Forelimb muscle (tissue), 1 donor: ENCODE measurements at places on chromosomes 1 and 21.
A peak's percentile ranks its signal among the peaks of the same experiment; 100 is the strongest.

DNA sequence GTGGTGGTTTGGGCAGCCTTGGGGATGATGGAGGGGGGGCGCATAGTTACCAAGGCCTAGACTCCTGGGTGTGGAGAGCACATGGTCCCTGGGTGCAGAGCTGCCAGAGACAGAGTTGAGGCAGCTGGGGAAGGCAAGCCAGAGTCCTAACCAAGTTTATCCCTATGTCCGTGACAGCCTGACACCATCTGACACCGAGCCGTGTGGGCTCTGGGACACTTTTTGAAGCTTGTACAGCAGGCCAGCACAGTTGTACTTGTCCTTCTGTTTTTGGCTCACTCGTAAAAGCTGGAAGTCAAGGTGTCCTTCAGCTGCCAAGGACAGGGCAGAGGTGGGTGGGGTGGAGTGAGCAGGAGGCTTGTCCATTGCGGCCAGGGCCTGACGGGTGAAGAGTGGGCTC lies 28.5 kb downstream of the SLC26A9 start:
- DNase-seq = no peak

DNA sequence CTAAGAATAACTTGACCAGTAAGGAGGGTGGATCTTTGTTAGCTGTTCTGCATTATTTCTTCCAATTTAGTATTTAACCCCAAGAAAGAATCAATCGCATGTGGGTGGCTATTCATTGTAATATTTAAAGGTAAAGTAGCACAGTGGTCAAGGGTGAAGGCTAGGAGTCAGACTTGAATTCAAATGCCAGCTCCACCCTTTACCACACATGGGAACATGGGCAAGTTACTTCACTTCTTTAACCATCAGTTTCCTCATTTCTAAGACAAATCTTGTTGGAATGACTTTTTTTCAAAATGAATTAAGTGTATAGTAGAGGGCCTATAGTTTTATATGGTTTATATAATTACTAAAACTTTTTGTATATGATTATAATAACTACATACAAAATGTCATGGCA lies 71.3 kb upstream of the S1PR1 start:
- DNase-seq = no peak

- no peak for DNase-seq
Observed at GRCh38 chr1:244858357-244858756, 6.0 kb downstream of the HNRNPU start.

GRCh38 chr1:8120693-8121260 lies 94.7 kb upstream of the ERRFI1 start:
- DNase-seq = no peak

DNA sequence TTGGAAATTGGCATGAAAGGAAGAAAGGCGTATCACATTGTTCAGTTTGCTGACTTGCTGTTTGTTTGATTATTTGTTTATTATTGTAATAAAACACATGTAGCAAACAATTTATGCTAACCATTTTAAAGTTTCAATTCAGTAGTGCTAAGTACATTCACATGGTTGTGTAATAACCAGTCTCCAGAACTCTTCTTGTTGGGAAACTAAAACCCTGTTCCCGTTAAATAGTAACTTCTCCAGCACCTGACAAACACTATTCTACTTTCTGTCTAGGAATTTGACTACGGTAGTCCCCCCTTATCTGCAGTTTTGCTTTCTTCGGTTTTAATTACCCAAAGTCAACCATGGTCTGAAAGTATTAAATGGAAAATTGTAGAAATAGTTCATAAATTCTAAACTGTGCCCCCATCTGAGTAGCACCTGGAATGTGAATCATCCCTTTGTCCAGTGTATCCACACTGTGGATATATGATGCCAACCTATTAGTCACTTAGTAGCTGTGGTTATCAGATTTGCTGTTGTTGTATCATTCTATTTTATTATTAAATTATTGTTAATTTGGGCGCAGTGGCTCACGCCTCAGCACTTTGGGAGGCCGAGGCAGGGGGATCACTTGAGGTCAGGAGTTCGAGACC lies 5.5 kb downstream of the MORC3 start:
- no peak for DNase-seq

DNA sequence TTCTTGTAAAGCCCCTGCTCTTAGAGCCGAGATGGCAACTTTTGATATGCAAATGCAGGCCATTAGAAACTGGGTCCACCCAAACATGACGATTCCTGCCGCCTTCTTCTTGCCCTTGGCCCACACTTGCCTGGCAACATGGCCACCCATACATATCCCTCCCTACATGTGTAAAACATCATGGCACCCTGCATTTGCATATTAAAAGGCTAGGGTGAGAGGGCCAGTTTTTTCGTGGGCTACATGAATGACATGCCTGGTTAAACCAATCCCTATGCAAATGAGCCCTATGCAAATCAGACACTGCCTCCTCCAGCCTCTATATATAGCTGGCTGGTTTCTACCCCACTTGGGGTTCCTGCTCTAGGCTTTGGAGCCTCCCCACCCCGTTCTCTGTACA lies 18.8 kb downstream of the PLA2G2A start:
- no peak for DNase-seq

GRCh38 chr1:8392522-8392921 lies 74.6 kb downstream of the SLC45A1 start:
- DNase-seq = no peak

DNA sequence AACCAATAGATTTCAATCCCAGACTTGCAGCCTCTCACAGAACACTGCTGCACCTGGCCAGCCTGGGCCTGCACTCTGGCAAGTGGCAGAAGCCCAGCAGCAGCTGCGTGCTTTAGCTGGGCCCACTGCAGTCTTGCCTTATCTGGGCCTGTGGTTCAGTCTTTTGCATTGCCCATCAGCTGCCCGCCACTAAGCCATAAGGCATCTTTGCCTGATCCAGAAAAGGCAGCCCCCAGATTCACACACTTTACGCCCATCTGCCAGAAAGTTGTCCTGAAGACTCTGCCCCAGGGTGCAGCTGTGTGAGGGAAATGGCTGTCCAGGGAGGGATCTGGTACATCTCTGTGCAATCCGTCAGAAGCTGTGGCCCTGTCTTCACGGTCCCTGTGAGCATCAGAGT lies 217.0 kb downstream of the DNAH14 start:
- DNase-seq = no peak

DNA sequence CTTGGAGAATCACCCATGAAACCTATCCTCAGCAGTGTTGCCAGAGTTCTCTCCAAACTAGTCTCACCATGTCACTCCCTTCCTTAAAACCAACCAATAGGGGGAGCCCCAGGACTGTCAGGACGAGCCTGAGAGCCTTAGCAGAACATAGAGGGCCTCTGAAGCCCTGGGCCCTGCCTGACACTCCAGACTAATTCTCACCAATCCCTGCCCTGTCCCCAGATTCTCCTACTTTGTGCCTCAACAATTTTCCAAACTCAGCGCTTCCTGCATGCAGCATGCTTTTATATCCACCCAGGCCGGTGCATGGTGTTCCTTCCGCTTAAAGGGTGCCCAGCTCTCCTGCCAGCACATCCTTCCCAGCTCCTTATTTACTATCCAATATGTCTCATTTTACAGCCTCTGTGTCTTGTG lies 42.7 kb downstream of the HSD3B1 start:
- peak; percentile 44 for DNase-seq

GRCh38 chr1:72634946-72635345 lies 352.6 kb upstream of the NEGR1 start:
- no peak for DNase-seq

GRCh38 chr21:36055551-36055950 lies 4.8 kb downstream of the SETD4 start:
- DNase-seq = no peak

GRCh38 chr1:81496349-81496748 lies 304.4 kb upstream of the ADGRL2 start:
- DNase-seq = no peak

DNA sequence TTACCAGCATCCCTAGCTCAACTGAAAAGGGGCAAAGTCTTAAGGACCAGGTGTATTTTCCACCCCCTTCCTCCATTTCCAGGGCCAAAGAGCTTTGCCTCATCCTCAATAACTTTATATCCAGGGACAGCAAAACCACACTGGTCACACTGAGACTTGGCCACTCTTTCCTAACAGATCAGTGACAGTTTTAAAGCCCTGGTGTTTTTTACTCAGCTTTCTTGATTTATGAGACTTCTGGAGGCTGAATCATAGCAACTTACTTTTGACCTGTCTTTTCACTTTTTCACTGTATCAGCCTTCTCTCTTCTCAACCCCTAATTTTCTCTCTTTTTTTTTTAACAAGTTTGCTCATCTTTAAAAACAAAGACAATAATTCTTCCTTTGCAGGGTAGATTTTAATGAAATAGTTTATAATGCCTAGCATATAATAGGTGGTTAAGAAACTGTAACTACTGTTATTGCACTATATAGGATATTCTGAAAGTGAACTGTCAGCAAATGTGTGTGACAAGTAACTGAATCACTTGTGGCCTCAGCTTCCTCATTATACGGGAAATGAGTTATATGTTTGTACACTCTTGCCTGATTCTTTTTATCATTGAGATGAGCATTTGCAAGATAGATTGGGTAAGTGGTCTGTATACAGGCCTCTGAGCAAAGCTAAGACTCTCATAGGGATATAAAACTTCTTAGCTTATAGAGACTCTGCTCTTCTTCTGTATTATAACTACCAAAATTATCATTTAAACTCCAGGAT lies 19.7 kb upstream of the DYNLT5 start:
- DNase-seq = no peak

DNA sequence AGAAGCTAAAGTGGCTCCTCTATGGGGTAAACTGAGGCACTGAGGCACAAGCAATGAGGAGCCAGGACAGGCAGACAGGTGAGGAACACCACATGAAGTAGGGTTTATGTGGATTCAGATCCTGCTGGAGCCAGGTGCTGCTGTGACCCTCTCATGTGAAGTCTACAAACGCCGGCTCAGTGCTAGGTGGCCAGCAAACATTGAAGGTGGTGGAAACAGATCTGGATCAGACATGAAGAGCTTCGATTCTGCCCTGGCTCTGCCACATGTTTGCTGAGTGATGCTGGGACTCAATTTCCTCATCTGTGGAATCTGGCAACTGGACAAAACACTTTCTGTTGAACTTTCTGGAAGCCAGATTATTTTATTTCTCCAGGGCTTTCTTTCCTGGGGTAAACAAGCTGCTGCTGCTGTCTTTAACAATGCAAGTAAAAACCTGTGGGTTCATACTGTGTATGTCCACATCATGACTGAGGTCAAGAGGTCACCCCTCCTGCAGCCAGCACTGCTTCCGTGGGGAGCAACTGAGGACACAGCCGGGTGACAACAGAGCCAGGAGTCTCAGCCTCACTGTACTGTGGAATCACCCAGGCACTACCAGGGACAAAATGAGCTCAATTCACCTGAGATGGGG lies 33.3 kb downstream of the HMGB4 start:
- DNase-seq = no peak

- no peak for DNase-seq
Observed at GRCh38 chr1:245056913-245057312, 97.9 kb upstream of the KIF26B start.
